ENCODE measurements at places on chromosomes 16 and 17.
A peak's percentile ranks its signal among the peaks of the same experiment; 100 is the strongest.

DNA sequence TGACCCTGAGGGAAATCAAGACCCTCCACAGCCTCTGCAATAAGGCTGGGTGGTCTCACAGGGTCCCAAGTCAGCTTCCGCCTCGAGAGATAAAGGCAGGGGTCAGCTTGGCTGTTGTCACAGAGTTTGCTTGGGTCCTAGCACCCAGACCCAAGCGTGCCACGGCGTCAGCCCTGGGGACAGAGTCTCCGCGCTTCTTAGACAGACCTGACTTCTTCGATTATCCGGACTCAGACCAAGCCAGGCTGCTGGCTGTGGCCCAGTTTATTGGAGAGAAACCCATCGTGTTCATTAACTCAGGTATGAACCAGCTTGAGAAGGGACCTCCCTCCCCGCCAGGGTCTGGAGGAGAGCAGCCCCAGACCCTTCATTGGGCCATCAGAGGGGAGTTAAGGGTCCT, 588 bp downstream of the C16orf92 start:
- no peak for DNase-seq

DNA sequence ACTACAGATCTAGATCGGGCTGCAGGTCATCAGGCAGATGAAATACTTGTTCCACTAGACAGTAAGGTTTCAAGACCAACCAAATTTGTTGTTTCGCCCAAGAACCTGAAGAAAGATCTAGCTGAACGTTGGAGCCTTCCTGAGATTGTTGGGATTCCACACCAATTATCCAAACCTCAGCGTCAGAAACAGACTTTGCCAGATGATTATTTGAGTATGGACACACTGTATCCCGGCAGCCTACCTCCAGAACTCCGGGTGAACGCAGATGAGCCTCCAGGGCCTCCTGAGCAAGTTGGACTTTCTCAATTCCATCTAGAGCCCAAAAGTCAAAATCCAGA, 14.4 kb downstream of the LRRC37B start:
- DNase-seq, result no peak

- DNase-seq, result no peak
Measured at GRCh38 chr16:88705801-88706228, 393 bp downstream of the RNF166 start.

- DNase-seq, result no peak
Measured at GRCh38 chr16:74679983-74680382, 13.3 kb upstream of the RFWD3 start.

DNA sequence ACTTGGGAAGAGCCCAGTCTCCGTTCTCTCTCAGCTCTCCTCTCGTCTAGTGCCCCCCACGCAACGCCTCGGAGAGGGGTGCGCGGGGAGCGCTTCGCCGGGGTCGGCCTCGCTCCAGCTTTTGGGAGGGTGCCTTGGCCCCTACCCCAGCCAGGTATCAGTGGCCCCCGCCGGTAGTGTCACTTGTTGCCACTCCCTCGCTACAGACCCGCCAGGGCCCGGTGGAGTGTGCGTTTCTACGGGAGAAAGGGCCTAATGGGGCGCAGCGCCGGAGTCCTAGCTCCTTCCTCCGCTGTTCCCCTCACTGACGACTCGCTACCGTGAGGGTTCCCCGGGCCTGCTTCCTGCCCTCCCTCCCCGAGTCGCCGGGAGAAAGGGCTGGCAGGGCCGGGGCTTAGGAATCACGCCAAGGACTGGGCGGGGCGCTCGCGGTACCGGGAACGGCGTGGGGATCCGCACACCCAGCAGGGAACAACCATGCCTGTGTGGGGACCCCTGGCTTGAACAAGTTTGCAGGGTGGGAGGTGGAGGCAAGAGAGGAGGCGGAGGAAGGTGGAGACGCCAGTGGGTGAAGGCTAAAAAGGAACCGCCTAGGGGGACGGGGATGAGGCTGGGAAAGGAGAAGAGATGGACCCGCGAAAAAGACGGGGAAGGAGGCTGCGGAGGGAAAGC, 997 bp upstream of the CDH11 start:
- DNase-seq, result peak; percentile 35

- no peak for DNase-seq
Measured at GRCh38 chr16:27053996-27054395, 12.7 kb upstream of the C16orf82 start.

GRCh38 chr17:58575511-58575910, 61.1 kb upstream of the MTMR4 start:
- no peak for DNase-seq

DNA sequence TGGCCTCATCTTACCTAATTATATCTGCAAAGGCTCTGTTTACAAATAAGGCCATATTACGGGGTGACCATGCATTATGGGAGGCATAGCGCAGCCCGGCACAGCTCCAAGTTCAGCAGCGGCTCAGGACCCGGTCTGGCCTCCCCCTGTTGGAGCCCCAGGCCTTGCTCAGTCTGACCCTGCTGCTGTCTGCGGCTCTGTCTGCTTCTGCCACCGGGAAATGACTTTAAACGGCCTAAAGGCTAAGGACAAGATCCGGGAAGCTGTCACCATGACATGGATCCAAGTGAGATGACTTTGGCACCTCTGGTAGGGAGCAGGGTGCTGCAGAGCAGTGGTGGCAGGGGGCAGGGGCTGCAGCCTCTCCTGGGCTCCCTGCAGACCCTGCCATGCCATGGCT, 140.6 kb upstream of the GSE1 start:
- no peak for DNase-seq

- peak; percentile 44 for DNase-seq
Measured at GRCh38 chr16:29911676-29912010, 11.4 kb downstream of the ASPHD1 start.

- DNase-seq, result no peak
Measured at GRCh38 chr16:73240920-73241319, 193.0 kb upstream of the ZFHX3 start.

DNA sequence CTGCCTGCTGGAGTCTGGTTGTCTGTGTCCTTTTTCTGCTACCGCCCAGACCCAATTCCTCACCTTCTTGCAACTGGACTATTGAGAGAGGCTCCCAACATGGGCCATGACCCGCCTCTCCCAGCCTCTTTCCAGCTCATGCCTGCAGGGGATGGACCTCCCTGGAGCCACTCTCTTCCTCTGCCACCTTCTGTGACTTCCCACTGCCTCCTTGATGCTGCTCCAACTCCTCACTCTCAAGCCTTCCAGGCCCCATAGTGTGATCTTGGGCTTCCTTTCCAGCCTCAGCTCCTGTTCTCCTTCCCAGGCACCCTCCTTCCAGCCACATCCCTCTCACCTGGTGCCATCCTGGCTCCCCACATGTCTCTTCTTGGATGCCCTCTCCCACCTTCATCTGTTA, 11.1 kb downstream of the ZNF768 start:
- DNase-seq, result no peak

DNA sequence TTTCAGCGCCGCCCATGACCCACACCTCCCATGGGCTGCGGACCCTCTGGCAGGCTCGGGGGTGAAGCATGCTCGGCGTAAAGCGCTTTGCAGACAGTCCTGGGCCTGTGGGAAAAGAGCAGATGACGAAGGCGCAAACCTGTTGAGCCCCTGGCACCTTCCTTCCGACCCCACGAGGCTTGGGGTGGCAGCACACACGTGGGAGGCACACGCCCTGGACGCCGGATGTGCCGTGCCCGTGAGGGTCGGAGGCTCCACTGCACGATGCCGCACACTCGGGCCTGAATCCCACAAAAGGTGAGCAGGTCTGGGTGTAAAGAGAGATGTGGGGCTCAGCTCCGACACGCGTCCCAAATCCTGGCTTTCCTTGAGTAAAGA, 71.1 kb downstream of the LMF1 start:
- DNase-seq, result no peak

DNA sequence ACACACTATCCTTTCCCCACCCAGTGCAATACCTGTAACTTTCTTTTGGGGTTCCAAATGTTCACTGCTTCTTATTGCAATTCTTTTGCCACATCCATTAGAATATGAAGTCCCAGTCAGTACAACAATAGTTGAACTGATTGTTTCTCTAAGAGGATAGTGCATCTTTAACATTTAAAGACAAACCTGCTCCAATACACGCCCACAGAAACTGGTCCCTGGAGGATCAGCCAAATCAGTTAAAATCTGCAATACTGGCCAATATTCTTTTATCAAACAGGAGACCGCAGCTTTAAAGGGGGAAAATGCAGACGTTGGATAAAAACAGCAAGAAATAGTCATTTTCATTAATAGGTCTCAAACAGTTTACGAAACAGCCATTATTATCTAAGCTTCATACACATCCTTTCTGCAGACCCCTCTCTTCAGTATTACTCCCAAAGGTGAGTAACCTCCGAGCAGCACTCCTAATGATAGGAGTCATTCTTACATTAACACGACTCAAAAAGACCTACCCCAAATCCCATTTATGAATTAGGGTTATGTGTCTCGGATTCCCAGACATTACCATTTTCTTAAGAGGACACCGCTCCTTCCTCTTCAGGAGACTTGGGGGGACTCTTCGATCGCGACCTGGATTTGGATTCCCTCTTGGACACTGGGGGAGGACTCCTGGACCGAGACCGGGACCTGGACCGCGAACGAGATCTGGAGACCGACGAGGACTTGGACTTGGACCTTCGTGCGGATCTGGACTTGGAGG, 1.4 kb downstream of the SRSF2 start:
- no peak for DNase-seq

GRCh38 chr17:55757659-55758058, 6.8 kb downstream of the PCTP start:
- no peak for DNase-seq

GRCh38 chr17:49955157-49955556, 13.8 kb upstream of the DLX4 start:
- no peak for DNase-seq

DNA sequence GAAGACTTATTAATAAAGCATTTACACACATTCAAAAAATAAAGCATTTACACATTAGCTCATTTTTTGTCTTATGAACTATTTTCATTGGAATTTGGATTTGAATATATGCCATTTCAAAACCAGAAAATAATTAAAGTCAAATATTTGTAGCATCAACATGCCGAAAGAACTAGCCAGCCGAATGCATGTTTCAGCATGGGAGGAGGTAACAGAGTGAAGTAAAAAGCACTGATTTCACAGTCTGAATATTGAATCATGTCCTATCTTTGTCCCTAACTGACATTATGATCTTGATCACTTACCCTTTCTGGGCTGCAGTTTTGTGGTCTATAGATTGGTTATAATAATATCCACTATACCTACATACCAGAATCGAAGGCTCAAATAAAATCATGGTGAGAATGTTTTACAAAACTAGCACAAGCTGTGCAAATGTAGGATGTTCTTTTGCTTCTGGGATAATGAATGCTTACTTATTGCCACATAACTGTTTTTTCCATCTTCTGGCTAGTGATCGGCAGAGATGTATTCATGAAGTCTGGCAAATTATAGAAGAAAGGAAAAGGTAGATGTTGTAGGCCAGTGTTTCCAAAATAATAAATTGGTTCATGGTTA, 84.7 kb downstream of the TUBD1 start:
- DNase-seq, result no peak

GRCh38 chr16:4212211-4212933, 29.5 kb downstream of the SRL start:
- no peak for DNase-seq

DNA sequence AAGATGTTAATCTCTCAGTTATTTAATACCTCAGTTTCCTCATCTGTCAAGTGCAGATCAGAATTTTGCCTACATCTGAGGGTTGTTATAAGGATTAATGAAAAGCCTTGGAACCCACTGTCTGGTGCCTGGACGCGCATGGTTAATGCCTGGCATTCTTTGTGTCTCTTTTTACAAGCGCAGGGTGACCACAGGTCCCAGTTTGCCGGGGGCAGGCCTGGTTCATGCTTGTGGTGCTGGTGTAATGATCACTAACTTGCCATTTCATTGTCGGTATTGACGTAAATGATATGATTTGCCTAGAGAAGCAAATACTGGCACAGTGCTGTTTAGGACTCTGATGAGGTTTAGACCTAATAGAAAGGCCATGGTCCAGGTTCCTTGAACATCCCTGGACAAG, 23.1 kb downstream of the MRC2 start:
- no peak for DNase-seq

- no peak for DNase-seq
Measured at GRCh38 chr16:87496447-87496801, 3.6 kb upstream of the ZCCHC14 start.

GRCh38 chr17:56823848-56824247, 9.9 kb downstream of the C17orf67 start:
- DNase-seq, result no peak

- DNase-seq, result peak; percentile 88
Measured at GRCh38 chr17:68435876-68436842, 21.1 kb downstream of the WIPI1 start.

DNA sequence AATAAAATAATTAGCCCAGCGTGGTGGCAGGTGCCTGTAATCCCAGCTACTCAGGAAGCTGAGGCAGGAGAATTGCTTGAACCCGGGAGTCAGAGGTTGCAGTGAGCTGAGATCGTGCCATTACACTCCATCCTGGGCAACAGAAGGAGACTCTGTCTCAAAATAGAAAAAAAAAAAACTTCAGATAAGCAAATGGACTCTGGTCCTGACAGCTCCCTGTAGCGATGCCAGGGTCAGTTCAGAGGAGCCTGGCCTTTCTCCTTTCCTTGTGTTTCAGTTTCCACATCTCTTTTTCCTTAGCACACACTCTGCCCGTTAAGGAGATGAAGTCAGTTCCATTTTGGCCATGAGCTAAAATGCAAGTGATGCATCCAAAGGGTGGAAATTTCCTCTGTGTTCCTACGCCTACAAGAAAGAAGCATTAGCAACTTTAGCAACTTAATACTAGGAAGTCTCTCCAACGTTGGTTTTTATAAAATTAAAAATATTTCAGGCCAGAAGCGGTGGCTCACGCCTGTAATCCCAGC, 11.6 kb upstream of the GRB2 start:
- no peak for DNase-seq

GRCh38 chr16:55179852-55180585, 144.0 kb upstream of the IRX6 start:
- no peak for DNase-seq

- DNase-seq, result peak; percentile 99
Measured at GRCh38 chr17:47840742-47841487, at the start of gene SCRN2. TSS of gene SCRN2 (minus strand) at chr17:47841273. CDS start at chr17:47840843, 430 bp downstream.

GRCh38 chr17:64938925-64939474, 19.7 kb upstream of the LRRC37A3 start:
- peak; percentile 88 for DNase-seq

DNA sequence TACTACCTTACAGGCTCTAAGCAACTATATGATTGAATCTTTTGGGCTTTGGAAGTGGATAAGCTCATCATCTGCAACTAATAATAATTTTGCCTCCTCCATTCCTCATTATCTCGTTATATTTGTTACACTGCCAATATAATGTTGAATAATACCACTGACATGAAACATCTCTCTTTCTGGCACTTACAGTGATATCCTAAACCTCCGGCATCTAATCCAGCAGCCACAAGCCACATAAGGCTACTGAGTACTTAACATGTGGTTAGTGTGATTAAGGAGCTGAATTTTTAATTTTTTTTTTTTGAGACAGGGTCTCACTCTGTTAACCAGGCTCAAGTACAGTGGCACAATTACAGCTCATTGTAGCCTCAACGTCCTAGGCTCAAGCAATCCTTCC, 9.6 kb downstream of the CDC42EP4 start:
- no peak for DNase-seq

- no peak for DNase-seq
Measured at GRCh38 chr17:39525801-39526506, 64.7 kb downstream of the CDK12 start.

- no peak for DNase-seq
Measured at GRCh38 chr17:39765766-39766165, 28.0 kb downstream of the GRB7 start.
